ENCODE measurements at places on chromosomes 2 and 18. TPM values are rescaled to one million over a fixed set of nuclear protein-coding genes. Genes with fewer than 3 reads are reported as not detected.

DNA sequence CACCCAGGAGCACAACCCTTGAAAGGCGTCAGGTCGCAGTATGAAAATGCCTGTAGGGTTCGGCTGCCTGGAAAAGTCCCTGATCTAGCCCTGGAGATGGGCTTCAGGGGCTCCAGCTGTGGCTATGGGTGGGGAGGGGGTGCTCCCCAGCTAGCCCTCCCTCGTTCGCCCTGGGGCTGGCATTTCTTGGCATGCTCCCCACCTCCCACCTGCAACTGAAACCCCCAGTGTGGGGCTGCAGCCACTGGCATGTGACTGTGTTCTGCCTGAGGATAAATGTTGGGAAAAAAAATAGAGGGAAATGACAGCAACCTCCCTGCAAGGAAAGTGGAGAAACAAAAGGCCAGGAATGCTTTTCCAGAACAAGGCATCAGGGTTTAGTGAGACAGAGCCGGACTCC is 109.2 kb downstream of the COPS8 start:
- DNase-seq, result no peak

- no peak for DNase-seq
Observed at GRCh38 chr2:171404261-171404660, 29.5 kb downstream of the METTL8 start.

DNA sequence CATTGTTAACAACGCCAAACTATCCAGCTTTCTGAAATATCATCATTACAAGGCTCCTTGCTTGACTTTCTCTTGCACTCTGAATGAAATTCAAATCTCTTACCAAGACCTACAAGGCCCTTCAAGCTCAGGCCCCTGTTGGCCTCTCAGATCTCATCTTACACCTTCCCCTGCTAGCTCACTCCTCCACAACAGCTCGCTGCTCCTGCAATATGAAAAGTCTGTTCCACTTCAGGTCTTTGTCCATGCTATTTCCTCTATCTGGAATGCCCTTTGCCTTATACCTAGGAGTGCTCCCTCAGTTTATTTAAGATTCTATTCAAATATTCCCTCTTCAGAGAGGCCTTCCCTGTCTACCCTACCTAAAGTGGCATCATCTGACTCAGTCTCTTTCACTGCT is 91.7 kb downstream of the SESTD1 start:
- no peak for DNase-seq

DNA sequence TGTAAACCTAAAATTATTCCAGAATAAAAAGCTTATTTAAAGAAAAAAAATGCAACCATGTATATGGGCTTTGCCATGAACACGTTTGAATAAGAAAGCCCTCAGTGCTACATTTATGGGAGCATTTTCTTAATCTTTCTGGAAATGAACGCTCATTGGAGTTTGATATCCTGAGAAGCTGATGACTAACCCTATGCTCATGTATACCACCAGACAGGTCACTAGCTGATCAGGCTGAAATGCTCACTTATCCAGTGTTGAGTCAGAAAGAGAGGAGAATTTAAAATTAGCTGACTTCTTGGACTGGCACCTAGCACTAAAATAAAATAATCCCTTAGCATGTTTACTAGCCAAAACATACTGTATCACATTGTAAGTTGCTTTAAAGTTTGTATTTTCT is 254.9 kb upstream of the SIX3 start:
- DNase-seq, result no peak

DNA sequence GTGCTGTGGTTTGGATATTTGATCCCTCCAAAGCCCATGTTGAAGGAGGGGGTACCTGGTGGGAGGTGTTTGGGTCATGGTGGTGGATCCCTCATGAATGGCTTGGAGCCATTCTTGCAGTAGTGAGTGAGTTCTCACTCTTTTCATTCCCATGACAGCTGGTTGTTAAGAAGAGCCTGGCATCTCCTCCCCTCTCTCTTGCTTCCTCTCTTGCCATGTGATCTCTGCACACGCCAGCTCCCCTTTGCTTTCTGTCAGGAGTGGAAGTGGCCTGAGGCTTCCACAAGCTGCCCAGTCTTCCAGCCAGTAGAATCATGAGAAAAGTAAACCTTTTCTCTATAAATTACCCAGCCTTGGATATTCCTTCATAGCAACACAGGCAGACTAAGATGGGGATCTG is 8.6 kb downstream of the ADD2 start:
- DNase-seq, result no peak

The FEV gene
- not detected for polyA plus RNA-seq

- DNase-seq, result no peak
Observed at GRCh38 chr2:215260097-215260677, 51.7 kb upstream of the ATIC start.

The ZBTB7C gene
- not detected for polyA plus RNA-seq

DNA sequence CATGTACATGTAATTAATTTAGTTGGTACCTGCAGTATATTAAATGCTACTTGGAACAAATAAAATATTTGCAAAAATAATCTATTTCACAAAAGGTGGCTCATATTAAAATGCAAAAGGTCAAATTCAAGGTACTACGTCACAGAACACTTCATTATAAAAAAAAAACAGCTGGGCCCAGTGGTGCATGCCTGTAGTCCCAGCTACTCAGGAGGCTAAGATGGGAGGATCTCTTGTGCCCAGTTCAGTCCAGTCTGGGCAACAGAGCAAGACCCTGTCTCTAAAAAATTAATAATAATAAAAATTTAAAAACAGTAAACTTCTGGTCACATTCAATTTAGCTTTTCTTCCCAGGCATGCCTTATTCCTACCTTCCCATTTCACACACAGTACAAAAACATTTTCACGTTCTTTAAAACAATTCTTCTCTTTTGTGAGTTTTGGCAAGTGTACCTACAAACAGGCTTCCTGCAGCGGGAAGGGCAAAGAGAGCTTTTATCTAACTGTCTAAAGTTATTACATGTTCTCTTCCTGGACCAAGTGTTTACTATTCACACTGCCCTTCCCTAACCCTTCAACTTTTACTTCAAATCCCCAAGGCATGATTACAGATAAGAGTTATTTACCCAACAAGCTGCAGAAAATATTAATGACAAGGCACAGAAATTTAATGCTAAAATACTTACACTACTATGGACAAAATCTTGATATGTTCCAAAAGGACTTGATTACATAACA is 10.7 kb downstream of the BAZ2B start:
- DNase-seq, result no peak

The OSBPL6 gene
- not detected for polyA plus RNA-seq

All from B cell (primary cell).